ENCODE measurements at places on chromosomes 16 and 17.

GRCh38 chr17:19507775-19508576 lies 25.7 kb upstream of the SLC47A1 start:
- DNase-seq = peak; percentile 77

GRCh38 chr16:2954656-2955381 lies 9.3 kb upstream of the KREMEN2 start:
- no peak for DNase-seq

- DNase-seq = no peak
Observed at GRCh38 chr16:86377251-86378022, 132.9 kb upstream of the FOXF1 start.

- DNase-seq = no peak
Observed at GRCh38 chr17:38456031-38456815, 28.0 kb downstream of the ARHGAP23 start.

DNA sequence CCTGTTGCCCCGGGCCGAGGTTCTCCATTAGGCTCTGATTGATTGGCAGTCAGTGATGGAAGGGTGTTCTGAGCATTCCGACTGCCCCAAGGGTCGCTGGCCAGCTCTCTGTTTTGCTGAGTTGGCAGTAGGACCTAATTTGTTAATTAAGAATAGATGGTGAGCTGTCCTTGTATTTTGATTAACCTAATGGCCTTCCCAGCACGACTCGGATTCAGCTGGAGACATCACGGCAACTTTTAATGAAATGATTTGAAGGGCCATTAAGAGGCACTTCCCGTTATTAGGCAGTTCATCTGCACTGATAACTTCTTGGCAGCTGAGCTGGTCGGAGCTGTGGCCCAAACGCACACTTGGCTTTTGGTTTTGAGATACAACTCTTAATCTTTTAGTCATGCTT lies 74.2 kb downstream of the HAPSTR1 start:
- DNase-seq = no peak

DNA sequence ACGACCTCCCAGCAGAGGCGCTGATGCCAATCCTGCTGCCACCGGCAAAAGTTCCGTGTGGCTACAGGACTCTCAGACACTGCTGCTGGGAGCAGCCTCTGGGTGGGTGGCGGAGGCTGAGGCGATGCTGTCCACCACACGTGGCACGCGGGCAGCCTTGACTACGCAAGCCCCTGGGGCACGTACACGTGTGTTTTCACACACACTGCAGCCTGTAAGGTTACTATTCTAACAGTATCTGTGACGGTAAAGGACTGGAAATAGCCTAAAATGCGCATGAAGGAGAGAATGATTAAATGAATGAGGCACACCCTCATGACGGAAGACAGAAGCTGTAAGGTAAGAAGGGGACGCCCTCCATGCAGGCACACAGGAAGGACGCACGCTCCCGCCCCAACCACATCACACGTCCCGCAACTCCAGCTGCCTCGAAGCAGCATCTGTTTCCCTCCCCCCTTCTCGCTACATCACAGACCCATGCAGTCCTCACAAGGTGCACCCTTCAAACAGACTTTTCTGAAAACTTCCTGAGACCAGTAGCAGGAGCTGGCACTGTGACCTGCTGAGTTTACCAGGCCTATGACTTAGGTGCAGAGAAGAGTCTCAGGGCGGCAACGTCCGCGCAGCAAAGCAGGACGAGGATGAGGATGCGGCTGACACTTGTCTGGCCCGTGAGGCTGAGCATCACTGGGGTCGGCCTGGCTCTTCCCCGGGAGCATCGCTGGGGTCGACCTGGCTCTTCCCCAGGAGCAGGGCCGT lies 28.7 kb upstream of the FASN start:
- DNase-seq = peak; percentile 59

- DNase-seq = no peak
Observed at GRCh38 chr16:593406-593805, 3.5 kb downstream of the RAB40C start.

GRCh38 chr17:3590231-3590630 lies 19.0 kb downstream of the TRPV1 start:
- no peak for DNase-seq

GRCh38 chr17:61531223-61531622 lies 59.8 kb downstream of the NACA2 start:
- DNase-seq = no peak

Data from stimulated activated CD4-positive, alpha-beta T cell treated with anti-CD3 and anti-CD28 coated beads, Interleukin-4, amount 100 ng/mL, for 1 hour (primary cell).